Activated CD4-positive, CD25-positive, alpha-beta regulatory T cell treated with anti-CD3 and anti-CD28 coated beads, Interleukin-2, amount 50 U/mL, for 16 hours (primary cell): ENCODE measurements at places on chromosomes 5 and 9.

GRCh38 chr9:36319183-36319582, 60.9 kb upstream of the GNE start:
- DNase-seq, result no peak

- no peak for DNase-seq
These were observed 148.2 kb downstream of the EMB start for GRCh38 chr5:50292735-50293394.

- no peak for DNase-seq
These were observed 85.0 kb downstream of the LMX1B start for GRCh38 chr9:126698756-126699155.

DNA sequence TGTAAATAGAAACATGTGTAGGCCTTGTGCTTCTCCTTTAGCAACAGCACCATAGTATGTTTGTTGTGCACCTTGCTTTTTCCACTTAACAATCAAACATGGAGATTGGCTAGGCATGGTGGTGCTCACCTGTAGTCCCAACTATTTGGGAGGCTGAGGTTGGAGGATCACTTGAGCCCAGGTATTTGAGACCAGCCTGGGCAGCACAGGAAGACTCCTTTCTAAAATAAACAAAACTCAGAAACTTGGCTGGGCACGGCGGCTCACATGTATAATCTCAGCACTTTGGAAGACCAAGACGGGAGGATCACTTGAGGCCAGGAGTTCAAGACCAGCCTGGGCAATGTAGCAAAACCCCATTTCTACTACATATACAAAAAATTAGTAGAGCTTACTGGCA, 948 bp upstream of the FAXDC2 start:
- DNase-seq, result no peak

DNA sequence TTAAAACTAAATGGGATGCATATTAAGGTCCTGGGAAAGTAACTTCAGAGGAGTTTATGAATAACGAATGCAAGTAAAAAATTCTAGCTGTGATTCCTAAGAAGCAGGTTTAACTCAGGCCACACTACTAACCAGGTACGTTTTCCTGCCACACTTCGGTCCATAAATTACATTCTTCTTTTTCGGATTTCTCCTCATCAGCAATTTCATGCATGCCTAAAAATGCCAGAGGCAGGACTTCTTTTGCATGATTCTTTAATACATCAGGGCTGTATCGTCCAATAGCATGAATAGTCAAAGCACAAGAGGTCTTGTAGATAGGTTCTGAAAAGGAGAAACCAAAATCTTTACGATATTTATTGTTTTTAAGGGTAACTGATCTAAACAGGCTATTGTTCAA, 42.3 kb upstream of the OR2K2 start:
- DNase-seq, result no peak

DNA sequence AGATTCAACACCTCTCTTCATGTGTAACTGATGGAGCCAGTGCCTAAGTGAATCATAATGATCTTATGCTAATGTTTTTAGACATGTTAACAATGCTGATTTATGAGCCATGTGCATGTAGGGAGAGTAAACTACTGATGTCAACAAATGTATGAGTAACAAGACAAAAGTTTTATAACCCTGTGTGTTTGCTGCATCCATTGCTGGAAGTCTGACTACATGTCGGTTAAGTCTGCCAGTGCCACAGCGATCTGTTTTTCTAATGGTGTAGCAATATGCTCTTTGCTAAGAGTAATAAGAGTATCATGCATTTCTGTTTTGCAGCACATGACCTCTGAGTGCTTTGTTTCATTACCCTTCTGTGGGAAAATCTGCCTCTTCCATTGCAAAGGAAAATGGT, 26.4 kb upstream of the TMOD1 start:
- no peak for DNase-seq

- no peak for DNase-seq
These were observed 210.2 kb upstream of the GAS1 start for GRCh38 chr9:87157366-87158031.

DNA sequence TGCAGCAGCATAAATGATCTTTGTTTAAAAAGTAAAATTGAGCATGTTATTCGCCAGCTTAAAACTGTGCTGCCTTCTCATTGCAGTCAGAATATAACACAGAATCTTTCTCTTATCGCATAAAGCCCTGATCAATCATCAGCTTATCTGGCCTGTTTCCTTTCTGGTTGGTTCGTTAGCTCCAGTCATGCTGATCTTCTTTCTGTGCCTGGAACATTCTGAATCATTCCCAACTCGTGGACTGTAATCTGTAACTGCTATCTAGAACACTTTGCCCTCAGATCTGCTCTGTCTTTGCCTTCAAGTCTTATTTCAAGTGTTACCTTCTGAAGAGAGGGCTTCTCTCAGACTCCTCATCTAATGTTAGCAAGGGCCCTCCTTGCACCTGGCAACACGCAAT, 11.9 kb upstream of the FER start:
- DNase-seq, result no peak

DNA sequence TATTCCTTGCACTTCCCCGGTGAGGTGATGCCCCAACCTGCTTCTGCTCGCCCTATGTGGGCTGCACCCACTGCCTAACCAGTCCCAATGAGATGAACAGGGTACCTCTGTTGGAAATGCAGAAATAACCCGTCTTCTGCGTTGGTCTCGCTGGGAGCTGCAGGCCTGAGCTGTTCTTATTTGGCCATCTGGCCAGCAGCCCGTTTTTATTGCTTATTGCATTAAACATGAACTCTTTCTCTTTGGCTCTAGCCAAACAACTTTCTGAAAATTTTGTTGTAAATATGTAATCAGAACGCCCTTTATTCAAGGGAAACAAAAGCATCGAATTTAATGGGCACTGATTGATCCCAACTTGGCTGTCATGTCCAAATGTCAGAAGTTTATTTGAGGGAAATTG, 124.7 kb upstream of the FTMT start:
- DNase-seq, result no peak

- no peak for DNase-seq
These were observed 250.8 kb upstream of the FBXL7 start for GRCh38 chr5:15249152-15249551.

- no peak for DNase-seq
These were observed 27.3 kb downstream of the CNTFR start for GRCh38 chr9:34562135-34562745.

DNA sequence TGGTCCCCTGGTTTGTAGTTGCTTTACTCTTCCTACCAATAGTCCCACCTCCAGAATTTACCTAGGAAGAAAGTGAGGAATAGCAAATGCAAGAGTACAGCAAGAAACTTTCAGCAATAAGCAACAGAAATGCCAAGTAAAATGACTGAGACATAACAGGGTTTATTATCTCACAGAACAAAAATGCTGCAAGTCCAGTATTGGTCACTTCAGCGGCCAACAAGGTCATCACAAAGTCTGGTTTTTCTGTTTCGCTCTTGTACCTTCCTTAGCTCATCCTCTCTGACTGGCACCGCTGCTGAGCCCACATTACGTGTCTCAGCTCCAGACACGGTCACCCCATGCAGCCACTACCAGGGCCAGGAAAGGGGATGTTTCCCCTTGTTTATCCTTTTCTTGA, 82.7 kb downstream of the RFK start:
- DNase-seq, result no peak
